ENCODE measurements at places on chromosomes 2 and 18. TPM values are rescaled to one million over a fixed set of nuclear protein-coding genes. Genes with fewer than 3 reads are reported as not detected.

ASB18 gene
- not detected for total RNA-seq

R3HDM1 gene
- total RNA-seq: 7.8 TPM

PROM2 gene
- total RNA-seq: not detected

GPR39 gene
- 9.0 TPM for total RNA-seq

COLEC12 gene
- total RNA-seq: 2.3 TPM

DSC1 gene
- total RNA-seq: not detected
